Ammon's horn (tissue), 1 donor: ENCODE measurements at places on chromosomes 3 and 15.

DNA sequence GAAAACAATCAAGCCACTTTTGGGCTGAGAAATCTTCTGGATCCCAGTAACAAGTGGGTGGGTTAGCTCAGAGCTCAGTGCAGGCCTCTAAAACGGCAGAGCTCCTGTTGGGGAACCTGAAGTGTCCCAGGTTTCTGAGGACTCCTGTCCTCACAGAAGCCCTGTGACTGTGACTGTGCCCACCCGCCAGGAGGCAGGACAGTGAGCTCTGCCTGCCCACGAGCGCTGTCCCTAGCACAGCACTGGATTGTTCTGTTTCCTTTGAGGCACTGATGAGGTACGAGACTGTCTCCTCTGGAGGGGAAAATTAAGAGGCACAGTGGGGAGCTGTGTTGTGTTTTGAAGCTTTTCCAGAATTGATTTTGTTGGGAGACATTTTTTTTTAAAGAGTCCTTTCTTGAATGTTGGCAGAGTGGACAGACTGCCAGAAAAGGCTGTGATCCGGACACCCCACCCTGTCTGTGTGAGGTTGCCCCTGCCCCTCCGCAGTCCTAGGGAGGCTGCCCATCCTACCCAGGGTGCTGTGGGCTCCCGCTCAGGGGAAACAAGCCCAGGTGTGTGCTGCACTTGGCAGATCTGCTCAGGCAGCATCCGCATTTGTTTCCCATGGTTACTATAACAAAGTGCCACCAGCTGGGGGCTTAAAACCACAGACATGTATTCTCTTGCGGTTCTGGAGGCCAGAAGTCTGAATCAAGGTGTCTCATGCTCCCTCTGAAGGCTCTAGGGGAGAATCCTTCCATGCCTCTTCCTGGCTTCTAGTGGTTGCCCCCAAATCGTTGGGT is 66.6 kb upstream of the LARS2 start:
- no peak for DNase-seq

- DNase-seq: no peak
Observed at GRCh38 chr15:88247914-88248313, 8.6 kb downstream of the NTRK3 start.

GRCh38 chr3:190941694-190942260 is 79.3 kb upstream of the GMNC start:
- no peak for DNase-seq

GRCh38 chr3:97432914-97433313 is 331.6 kb upstream of the ARL6 start:
- no peak for DNase-seq

DNA sequence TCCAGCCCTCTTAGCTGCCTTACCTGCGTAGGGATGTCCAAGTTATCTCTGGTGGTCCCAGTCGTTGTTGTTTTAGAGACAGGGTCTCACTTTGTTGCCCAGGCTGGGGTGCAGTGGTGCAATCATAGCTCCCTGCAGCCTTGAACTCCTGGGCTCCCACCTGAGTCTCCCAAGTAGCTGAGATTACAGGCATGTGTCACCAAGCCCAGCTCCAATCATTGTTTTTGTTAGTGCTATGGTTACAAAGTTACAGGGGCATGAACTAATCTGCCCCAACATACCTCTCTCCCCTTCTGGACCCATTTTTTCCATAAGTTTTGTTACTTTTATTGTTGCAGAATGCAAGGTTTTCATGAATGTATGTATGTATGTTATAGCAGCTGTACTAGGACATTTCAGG is 54.7 kb downstream of the CTDSPL2 start:
- DNase-seq: no peak

DNA sequence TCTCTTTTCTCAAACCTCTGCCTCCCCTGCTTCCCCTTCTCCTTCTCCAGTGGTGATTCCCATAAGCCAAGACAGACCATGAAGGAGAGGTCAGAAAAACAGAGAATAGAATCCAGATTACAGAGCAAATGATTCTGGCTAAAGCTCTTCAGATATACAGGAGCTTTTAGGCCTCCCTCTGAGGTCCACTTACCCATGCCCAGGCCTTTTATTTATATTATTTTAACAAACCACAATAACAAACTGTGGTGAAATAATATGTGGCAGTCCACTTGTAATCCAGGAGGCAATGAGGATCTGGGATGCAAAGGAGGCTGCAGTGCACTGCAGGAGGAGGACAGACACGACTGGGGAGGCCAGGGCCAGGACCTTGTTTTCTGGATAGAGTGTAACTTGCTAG is 104.1 kb downstream of the STAC start:
- no peak for DNase-seq

DNA sequence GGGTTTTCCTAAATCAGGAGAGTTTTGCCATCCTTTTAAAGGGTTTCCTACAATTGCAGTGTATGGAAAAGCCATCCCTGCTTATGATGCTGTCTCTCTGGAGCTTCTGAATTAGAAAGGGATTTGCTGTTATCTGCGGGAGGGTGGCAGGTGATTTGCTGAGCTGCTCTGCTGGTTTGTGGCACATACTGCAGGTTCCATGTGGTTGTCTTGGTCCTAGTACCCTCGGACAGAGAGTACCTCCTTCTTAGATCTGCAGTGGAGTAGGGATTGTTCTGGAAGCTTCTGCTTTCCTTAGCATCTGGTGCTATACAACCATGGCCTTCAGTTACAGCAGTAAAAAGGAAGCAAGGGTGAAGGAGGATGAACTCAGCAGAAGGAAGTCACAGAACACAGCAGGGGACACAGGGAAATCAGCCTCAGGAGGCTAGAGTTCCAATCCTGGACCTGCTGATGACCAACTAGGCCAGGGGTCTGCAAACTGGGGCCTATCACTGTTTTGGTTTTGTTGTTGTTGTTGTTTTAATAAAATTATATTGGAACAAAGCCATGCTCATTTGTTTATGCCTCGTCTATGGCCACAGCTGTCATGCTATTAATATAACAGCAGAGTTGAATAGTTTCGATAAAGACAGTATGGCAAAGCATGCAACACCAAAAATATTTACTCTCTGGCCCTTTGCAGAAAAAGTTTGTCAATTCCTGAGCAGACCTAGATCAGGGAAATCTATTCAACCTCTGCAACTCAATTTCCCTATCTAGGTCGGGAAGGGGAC is 39.5 kb downstream of the STARD5 start:
- peak; percentile 54 for DNase-seq

DNA sequence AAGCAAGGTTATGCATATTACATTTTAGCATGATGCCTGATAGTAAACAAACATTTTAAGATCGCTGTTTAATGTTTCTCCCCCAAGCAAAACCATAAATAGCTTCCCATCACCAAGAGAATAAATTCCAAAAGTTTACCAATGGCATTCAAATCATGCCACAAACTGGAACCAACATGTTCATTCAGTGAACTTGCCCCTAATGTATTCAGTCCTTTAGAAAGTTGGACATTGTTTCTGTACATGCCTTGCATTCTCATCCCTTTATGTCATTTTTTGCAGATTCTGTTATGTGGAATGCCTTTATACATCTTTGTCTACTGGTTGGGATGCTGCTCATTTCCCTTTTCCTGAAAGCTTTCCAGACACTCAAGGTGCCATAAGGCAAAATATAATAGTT is 105.5 kb downstream of the PYDC2 start:
- no peak for DNase-seq

GRCh38 chr3:133821767-133822638 is 16.4 kb downstream of the SRPRB start:
- DNase-seq: no peak

DNA sequence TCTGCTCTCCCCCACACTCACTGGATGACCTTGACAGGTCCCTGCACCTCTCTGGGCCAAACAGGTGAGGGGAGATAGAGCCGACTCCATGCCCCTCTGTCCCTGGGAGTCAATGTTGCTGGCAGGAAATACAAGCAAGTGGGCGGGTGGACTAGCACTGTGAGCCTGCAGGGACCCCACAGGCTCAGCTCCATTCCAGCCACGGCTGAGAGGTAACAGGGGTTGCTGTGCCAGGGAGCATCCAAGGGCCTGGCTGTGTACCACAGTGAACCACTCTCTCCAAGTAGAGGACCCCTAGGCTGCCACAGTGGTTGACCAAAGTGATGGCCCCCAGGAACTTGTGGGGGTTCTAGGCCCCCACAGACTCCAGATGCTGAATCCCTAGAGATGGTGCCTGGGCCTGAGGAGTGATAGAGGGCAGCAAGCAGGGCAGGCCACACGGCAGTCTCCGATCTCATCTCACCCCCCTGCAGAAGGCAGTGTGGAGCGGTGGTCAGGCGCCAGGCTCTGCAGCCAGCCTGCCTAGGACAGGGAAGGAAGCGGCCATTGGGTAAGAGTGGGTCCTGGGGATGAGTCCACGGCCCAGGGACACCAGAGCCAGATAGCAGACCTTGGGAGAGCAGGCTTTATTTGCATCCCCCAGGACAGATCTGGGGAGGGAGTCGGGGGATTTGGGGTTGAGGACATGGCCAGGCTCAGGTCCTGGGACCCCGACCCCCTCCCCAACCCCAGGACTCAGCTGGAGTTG is 3.2 kb downstream of the TNNC1 start:
- DNase-seq: no peak

DNA sequence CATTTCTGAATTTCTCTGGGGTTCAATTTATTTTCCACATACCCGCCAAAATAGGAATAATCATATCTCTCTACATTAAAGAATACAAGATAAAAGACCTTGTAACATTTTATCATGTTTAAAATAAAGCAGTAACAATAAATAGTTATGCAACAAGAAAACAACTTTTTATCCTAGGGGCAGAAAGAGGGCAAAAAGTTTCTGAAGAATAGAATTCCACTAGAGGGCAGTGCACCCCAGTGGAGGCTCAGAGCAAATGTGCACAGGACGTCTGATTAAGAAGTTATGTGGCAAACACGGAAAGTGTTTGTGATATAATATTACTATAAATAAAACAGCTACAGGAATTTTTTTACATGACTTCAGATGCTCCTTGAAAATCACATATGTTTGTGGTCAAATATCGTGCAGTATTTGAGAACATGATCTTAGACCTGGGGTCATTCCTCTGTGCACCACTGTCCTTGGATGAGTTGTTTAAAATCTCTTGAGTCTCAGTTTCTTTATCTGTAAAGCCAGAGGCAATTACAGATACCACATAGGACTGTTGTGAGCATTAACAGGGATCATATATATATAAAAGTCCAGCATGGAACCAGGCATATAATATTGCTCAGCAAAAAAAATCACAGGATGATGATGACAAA is 13.2 kb upstream of the PIK3R4 start:
- peak; percentile 64 for DNase-seq

DNA sequence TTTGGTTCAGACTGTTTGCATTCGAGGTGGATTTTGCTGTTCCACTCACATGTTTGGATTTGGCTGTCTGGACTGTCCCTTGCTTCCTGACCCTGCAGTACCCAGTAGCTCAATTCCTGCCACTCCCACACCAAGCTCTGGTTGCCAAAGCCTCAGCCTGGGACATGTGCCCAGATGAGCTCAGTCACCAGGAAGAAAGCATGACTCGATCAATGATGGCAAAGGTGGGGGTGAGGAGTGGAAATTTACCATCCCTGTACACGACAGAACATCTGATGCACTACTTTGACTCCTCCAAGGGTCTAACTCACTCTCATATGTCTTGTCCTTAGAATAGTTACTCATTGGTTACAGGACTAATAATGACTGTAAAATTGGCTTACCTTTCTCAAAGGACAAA is 45.2 kb downstream of the ZNF385D start:
- peak; percentile 59 for DNase-seq

- no peak for DNase-seq
Observed at GRCh38 chr15:55687792-55688191, 55.2 kb downstream of the PRTG start.

GRCh38 chr3:56157693-56158362 is 310.4 kb downstream of the ERC2 start:
- DNase-seq: peak; percentile 63

DNA sequence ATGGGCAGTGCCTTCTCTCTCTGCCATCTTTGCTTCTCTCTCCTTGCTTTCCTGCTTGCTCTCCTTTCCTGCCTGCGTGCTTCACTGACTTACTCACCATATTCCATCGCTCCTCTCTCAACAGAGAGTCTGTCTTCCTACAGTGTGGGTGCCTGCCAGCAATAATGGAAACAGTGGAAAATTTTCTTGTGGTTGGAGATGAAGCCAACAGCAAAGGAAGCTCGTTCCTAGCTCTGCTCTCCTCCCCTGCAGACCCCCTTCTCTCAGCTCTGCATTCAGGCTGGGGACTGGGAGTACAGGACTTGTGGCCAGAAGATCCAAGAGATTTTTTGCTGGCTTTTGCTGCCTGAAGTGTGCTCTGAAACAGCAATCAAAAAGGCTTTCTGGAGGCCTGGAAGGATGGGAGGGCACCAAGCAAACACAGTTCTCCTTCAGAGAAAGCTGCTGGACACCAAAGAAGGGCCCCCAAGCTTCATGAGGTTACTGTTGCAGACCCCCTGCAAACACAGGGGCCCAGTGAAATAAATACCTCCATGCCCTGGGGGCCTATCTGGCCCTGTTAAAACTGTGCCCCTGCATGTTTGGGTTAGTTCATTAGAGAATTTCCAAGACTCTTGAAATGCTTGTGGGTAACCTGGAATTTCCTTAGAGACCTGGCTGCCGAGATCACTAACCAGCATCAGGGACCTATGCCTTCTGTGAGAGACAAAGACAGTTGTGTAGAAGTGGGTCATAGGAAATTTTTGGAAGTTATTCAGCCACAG is 149.9 kb upstream of the RASGRP1 start:
- no peak for DNase-seq

DNA sequence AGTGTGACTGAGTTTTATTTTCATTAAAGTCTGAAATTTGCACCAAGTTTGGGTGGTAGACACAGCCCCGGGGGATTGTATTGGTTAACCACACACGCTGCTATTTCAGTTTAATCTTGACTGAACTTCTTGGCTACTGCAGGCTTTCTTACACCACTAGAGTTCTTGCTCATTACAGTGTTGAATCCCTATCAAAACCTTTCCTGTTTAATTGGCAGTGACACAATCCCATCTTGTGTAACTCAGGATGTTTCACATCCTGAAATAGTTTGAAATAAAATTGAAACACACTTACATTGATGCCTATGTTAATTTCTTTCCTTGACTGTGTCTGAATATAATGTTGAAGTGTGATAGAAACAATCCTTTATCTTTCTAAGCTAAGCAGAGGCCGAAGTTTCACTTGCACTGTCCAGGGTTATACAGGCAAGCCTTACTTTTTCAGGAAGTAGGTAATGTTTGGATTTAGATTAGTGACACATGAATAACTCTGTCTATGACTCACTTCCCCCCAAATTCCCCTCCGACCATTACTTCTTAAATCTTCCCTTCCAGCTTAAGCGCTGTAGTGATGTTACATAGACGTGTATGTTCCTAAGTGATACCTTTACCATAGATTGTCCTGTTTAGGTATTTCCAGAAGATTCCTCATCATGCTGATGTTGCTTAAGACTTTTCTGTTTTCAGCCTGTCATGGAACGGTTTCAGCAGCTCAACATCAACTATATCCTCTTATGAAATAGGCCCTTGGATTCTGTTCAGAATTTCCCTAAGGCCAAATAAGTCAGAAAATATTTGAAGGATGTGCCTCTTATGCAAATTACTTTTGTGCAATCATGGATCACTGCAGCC is 16.8 kb downstream of the ATG7 start:
- DNase-seq: no peak

- DNase-seq: no peak
Observed at GRCh38 chr3:147483578-147483977, 74.4 kb downstream of the ZIC1 start.
